ENCODE measurements at places on chromosomes 12 and 14.
A peak's percentile ranks its signal among the peaks of the same experiment; 100 is the strongest.

DNA sequence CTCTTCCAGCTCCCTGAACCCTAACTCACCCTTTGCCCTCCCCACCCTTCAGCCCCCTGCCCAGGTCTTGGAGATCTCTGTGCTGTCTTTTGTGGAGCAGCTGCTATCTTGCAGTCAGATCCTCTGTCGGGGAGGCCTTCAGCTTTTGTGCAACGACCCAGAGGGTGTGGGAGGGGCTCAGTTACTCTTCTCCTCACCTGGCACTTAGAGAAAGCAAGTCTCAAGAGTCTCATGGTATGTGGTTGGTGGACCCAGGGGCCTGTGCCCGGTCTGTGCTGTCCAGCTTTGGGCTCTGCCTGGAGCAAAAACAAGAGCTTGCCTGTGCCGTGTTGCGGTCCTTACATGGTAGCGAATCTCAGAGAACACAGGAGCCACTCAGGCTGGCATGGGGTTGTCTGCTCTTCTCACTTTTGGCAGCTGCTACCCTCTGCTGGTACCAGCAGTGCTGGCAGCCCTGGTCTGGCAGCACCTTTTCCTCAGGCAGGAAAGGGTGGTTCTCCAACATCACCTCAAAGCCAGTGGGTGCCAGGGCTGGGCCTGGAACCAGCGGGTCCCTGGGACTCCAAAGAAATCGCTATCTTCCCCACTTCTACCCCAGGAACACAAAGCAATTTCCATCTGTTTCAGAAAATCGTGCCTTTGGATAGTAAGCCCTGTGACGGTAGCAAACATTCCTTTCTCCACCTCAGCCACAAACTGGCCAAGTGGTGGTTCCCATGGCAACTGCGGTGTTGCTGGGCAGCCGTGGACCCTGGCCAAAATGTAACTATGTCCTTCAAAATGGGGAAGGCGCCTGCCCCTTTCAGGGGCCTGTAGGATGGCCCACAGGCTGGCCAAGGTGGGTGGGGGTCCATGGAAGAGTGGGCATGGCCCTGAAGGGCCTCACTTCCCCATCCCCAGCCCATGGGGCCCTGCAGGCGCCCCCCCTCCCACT lies 90.0 kb downstream of the RIN3 start:
- DNase-seq = peak; percentile 93

DNA sequence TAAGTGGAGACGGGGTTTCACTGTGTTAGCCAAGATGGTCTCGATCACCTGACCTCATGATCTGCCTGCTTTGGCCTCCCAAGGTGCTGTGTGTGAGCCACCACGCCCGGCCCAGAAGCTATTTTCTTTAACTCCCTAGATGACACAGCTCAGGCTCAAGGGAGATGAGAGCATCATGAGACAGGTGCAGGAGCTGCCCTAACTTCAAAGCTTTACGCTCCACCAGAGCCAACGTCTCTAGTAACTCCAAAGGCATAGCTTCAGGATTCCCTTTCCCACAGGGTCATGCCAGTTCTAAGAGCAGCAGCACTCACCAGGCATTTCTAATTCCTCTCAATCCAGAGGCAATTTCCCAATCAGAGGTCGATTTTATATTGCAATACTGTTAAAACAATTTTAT lies 21.0 kb downstream of the NDUFA12 start:
- peak; percentile 5 for DNase-seq

DNA sequence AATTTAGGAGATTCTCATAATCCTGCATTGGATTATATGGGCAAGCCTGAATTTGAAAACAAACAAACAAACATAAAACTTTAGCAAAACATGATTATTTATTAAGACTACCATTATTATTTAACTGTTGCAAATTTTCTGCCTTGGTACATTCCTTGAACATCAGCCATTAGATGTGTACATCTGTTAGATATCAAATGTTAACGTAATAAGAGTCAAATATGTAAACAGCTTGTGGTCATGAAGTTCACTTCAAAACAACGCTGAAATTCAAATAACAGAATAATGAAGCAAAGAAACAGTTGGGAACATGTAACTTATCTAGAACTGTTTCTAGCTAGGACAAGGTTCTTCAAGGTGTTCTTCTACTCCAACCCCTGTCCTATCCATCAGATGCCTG lies 14.3 kb upstream of the TMX1 start:
- no peak for DNase-seq

GRCh38 chr14:57479197-57479596 lies 14.5 kb downstream of the CCDC198 start:
- DNase-seq = no peak

- DNase-seq = no peak
These were observed 9.0 kb upstream of the DCN start for GRCh38 chr12:91191513-91192111.

GRCh38 chr12:47773062-47773857 lies at the start of gene SLC48A1:
SLC48A1 (plus strand) TSS chr12:47773238; CDS start chr12:47773305, 67 bp downstream.
- DNase-seq = no peak

DNA sequence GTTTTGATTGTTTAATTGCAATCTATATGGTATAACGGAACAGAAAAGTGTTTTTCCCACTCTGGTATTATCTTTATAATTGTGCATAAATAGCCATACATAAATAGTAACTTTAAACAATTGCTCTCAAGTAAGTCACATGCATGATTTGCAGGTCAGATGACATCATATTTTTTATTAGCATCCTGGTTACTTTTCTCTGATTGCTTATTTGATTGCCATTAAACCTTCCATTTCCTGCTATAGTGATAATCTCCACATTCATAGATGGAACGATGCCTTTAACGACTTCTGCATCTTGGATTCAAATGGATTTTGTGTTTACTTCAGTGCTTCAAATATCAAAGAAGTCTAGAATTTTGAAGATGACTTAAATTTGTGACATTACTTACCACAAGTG lies 3.5 kb upstream of the KLRK1 start:
- DNase-seq = no peak

GRCh38 chr12:108511633-108512540 lies 3.2 kb upstream of the FICD start:
- peak; percentile 63 for DNase-seq

DNA sequence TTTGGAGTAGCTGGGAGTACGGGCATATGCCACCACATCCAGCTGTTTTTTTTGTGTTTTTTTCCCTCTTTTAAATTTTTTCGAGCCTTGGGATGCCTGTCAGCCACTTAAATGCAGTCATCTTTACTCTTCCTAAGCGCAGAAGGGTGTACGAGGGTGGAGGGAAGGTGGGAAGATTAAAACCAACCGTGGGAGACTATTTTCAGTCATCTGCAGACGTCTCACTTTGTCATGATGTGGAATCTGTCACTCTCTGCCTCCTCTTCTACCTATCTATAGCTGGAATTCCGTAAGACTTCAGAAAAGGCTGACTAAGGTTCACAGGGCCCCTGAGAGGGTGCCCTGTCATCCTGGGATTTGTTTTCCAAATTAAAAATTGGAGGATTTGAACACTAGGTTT lies 105.3 kb downstream of the SAMD4A start:
- DNase-seq = no peak

DNA sequence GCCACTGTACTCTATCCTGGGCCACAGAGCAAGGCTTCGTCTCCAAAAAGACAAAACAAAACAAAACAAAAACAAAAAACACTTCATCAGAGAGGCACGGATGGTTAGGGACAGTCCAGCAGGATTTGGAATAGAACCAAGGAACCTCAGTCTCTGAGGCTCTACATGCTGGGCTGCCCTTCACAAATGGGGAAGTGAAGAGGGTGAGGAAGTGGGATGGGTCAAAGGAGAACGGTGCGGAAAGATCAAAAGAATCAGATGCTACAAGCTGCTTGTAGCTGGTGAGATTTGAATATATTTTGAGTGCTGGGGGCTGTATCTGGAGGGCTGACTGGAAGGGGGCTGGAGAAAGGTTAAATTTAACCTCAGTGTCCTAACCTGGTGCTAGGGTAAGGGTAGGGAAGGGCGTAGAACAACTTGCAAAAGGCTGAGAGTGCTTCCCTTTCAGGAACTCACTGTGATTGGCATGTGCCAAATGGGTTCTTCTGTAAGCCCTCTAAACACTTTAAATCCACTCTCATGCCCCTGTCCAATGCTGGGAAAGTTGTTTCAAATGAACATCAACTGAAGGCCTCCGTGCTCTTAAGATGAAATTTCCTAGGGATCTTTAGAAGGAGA lies 4.6 kb downstream of the FOXJ2 start:
- DNase-seq = no peak

DNA sequence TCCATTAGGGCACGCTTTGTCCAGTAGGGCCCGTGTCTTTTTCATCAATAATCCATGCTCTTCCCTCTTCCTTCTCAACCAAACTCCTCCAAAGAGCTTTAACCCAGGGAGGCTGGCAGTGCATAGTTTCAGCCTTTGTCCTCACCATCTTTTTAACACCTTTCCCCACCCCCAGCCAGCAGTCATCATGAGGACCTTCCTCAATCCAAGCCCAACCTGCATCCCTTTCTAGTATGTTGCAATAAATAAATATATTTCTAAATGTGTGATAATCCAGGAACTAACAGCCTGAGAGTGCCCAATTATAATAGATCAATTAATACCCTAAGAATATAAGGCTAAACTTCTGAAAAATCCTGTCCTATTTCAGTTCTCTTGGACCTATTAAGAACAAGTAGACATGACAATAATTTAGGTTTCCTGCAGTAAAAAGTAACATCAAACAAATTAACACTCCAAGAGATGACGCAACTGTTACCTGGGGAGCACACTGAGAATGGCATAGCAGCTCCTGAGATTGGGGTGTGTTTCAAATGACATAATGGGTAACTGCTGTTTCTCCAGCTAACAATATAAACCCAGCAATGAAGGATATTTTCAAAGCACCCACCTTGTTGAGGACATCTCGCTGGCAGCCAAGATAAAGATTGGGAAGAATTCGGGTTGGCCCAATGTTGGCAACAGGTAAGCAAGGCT lies 62.6 kb downstream of the DUSP16 start:
- DNase-seq = no peak

DNA sequence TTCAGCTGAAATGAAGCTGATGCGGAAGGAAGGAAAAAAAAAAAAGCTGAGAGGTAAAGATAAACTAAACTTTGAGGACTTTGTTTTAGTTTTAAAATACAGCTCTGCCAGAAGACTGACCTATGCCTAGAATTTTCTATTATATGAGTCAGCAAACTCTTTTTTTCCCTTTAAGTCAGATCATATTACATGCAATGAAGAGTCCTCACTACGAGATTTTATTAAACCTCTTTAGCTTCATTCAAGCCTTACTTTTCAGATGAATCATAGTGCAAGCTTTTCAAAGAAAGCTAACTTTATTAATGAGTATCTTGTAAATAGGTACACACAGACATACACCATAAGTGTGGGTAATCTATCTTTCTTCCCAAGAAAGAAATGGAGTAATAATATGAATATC lies 57.8 kb upstream of the FSCB start:
- peak; percentile 2 for DNase-seq

DNA sequence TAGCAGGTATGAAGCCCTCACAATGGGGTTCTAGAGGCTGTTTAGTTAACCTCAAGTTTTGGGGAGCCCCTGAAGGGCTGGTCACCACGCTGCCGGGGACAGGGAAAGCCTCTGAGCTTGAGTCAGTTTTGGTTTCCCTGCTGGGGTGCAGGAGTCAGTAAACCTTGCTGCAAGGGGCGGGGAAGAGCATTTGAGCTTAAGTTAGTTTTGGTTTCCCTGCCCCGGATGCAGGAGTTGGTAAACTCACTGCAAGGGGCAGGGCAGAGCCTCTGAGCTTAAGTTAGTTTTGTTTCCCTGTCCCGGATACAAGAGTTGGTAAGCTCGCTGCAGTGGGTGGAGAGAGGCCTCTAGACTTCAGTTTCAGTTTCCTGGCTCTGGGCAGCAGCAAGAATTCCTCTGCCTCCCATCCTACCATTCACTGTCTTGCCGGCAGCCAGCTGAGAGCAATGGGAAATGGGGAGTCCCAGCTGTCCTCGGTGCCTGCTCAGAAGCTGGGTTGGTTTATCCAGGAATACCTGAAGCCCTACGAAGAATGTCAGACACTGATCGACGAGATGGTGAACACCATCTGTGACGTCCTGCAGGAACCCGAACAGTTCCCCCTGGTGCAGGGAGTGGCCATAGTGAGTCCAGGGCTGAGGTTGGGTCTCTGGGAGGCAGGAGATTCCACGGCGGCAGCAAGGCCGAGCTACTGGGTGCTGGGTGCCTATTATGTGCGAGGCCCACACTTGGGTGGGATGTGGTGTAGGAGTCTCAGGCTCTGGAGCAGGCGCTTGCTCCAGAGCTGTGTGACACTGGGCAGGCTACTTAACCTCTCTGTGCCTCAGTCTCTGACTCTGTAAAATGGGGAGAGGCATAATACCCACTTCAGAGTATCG lies at the start of gene OAS2:
OAS2 (plus strand) TSS at position 357 of the 878 bp plus-strand sequence; CDS start at position 447, 90 bp downstream.
- peak; percentile 48 for DNase-seq

- DNase-seq = no peak
These were observed 155.2 kb downstream of the TTC7B start for GRCh38 chr14:90660865-90661570.

DNA sequence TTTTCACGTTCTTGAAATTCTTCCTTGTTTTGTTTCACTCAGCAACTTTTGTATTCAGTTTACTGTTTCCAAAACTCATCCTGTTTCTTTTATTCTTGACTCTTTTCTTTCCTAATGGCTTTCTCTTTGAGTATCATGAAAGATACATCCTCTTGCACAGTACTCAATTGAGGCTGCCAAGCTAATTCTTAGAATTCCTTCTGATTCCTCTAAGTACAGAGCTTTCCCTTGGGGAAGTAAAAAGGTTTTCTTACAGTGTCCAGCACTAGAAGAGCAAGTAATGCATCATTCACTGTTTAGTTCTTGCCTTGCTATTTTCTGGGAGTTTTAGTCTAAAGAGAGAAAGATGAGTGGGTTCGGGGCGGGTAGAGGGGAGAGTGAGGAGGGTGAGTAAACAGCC lies 154.1 kb downstream of the NEDD1 start:
- DNase-seq = no peak

- no peak for DNase-seq
These were observed 63.9 kb downstream of the C14orf132 start for GRCh38 chr14:96103075-96103474.

GRCh38 chr12:46370792-46371717 lies 1.5 kb downstream of the SLC38A2 start:
- peak; percentile 90 for DNase-seq

GRCh38 chr14:66231820-66232219 lies 254.4 kb upstream of the CCDC196 start:
- no peak for DNase-seq

GRCh38 chr12:46300910-46301309 lies 32.1 kb upstream of the SLC38A1 start:
- peak; percentile 32 for DNase-seq

GRCh38 chr12:109697877-109698468 lies 15.7 kb upstream of the FAM222A start:
- no peak for DNase-seq
